Naive B cell (primary cell): ENCODE measurements at places on chromosomes 4 and X.

- DNase-seq, result peak; percentile 16
Measured at GRCh38 chr4:183721207-183722081, 62.4 kb downstream of the TRAPPC11 start.

DNA sequence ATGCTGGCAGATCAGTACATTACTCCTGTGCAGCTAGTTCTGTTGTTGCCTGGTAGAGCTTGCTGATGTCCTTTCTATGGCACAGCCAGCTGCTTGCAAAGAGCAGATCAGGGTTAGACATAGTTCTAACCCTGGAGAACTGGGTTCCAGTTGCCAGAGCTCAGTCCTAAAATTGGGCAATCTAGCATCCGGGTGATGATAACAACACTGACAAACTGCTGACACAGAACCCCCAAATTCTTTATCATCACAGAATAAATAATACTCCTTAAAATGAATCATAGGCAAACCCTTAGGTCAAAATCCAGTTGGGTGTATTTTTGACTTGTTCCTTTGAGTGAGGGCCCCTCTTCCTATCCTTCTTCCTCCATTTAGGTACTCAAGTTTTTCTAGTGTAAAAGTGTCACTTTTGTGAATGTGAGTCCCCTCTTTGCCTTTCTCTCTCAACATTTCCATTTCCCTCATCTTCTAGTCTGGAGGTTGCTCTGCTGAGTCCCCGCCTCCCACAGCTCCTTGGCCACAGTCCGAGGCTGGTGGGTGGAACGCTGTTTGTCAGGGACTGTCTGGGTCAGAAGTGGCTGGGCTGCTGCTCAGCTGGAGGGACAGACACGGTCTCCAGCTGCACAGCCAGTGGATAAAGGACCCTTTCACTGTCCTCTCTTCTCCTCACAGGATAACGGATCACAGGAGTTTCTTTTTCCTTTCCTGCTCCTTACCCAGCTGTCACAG lies 93.6 kb upstream of the RASGEF1B start:
- DNase-seq, result no peak

DNA sequence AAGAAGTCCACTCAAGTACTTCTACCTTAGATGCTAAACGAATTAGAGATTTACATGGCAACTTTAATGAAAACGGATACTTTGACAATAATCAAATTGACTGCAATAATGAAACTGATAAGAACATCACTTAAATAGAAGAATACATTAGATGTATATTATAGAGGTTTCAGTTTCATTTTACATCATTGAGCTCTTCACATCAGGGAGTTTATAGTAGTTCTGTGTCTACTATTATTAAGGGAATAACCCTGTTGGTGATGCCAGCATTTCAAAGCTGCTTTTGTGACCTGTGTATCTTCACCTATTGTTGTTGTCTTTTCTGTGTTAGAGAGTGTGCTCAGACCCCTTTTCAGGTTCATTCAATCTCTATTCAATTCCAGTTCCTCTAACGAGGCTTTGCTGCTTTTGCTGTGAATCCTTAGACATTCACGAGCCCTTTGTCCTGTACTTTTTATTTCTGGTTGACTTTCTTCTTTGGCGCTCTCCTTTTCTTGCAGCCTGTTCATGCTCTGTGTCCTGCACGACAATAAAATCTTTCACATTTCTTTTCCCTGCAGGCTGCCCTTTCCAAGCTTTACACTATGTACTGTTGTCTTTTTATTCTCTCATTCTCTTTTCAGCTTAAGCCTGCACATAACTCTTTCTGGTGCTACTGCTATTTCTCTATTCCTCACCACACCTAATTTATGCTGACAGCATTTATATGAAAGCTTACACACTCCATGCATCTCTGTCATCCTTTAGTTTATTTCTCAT lies 232.1 kb downstream of the CPE start:
- no peak for DNase-seq

DNA sequence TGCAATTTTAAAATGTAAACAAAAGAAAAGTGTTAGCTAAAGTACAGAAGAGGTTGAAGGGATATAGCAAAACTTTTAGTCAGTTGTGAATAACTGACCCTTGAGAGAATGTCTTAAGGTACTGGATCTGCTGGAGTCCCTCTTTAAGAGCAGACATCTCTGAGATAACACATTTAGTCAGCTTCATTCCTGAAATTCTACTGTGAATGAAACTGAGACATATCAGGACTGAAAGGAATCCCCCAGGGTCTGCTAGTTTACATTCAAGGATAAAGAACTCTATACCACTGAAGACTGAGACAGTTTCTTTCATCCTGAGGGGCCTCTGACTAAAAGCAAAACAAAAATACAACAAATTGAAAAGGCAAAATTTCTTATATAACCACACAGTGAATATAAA lies 54.4 kb downstream of the PGRMC1 start:
- DNase-seq, result no peak

DNA sequence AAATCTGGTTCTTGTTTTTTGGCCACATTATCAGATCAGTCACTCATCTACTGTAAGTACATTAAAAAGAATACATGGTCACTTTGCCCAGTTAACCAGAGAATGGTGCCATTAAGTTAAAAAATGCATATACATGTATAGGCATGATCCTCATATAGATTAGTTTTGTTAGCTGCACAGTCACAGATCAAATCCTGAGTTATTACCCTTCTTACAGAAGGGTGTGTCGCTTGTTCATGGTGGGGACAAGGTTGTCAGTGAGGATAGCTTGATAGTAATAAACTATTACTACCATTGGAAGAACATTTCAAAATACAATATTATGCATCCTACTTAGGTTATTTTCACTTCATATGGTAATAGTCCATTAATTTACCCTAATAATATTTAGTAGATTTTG lies 48.5 kb downstream of the GALNT7 start:
- DNase-seq, result no peak

DNA sequence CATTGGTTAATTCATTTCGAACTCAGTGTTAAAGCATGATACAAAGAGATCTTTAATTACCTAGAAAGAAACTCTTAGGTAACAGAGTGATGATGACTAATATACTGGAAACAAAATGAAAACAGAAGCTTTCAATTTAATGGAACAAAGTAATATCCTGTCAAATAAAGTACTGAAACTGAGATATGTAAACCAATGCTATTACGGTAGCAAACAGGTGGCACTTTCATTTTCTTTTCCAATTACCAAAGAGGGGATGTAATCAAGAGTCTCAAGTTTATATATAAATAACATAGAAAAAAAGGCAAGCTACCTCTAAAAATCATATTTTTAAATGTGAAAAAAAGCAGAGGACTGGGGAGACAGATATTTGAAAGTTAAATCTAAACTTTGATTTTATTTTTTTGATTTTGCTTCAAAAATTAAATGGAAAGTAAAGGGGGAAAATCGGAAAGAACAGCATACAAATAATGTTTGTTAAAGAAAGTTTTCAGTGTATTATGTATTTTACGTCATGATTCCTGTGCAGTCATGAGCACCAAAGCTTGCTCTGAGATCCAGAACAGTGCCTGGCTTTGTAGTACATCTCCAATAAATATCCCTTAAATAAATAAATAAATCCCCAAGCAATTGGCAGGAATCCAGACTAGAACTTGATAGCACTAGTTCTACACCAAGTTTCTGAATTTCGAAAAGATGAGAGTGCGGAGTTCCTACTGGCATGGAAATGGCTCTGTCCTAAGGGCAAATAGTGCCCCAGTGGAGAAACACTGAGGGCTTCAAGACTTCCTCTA lies 25.0 kb upstream of the RAPGEF2 start:
- peak; percentile 54 for DNase-seq

- peak; percentile 77 for DNase-seq
Measured at GRCh38 chrX:110172215-110172614, 145.7 kb downstream of the AMMECR1 start.

- no peak for DNase-seq
Measured at GRCh38 chrX:27671234-27671633, 81.1 kb downstream of the DCAF8L2 start.

DNA sequence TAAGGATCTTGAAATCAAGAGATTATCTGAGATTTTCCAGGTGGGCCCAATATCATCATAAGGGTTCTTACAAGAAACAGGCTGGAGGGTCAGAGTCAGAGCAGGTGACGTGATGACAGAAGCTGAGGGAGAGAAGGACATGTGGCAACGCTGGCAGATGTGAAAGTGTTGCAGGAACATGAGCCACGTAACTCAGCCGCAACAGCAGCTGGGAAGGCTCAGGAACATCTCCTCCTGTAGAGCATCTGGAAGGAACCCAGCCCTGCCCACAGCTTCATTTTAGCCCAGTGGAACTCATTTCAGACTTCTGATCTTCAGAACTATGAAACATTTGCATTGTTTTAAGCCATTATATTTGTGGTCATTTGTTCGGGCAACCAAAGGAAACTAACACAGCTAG lies 156.3 kb upstream of the VEGFC start:
- no peak for DNase-seq

- DNase-seq, result no peak
Measured at GRCh38 chr4:27685091-27685490, 824.5 kb downstream of the STIM2 start.
